B cell (primary cell): ENCODE measurements at places on chromosomes 5 and 9.
A peak's percentile ranks its signal among the peaks of the same experiment; 100 is the strongest.

DNA sequence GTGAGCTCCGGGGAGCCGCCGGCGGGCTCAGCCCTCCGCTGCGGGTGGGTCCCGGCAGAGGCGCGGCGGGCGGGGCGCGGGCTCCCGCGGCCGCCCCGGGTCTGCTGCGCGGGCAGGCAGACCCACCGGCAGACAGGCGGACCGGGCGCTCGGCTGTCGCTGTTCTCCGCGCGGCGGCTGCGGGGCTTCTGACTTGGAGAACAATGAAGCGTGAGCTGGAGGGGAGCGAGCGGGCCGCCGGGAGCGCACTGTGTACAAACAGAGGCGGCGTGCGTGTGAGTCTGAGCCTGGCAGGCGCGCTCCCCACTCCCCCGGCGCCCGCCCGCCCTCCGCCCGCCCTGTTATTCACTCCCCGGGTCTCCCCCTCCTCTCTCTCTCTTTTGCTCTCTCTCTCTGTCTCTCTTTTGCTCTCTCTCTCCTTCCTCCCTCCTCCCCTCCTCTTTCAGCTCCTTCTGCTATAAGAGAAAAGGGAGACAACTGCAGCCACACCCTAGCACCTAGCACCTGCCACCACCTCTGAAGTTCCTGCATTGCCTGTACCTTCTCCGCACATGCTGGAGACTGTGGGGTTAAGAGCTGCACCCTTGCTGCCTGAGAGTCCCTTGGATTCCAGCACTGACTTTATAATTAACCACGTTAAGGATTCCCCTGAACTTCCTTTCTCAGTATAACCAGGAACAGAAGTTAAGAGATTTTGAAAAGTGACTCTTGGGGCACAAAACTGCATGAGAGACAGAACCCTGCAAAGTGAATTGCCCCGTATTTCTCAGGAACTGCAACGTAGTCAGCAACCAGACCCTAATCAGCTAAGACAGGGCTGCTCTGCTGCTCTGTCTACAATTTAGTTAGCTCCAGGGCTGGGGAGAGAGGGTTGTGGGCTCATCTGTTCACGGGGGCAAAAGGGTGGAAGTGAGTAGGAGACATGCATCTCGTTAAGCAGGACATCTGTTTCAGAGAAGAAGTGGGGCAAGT, at the start of gene EDIL3:
Gene EDIL3, minus strand, starts transcription at position 277 of the 972 bp plus-strand sequence. CDS start 506 bp downstream, outside the sequence.
- DNase-seq, result no peak

DNA sequence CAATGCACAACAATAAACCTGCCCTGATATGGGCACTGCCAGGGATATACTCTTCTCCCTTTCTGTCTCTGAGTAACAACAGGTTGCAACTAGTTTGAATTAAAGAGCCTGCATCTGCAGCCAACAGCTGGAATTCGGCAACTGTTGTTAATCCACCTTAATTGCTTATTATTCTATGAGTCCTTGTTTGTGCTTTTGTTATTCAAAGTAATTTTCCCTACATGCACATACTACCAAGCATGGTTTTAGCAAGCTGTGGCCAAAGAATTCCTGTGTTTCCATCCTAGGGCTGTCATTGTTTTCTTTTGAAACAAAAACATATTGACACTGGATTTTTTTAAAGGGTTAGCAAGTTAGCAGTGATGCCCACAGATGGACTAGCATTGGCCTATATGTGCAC, 171.5 kb downstream of the EFNA5 start:
- no peak for DNase-seq

- DNase-seq, result no peak
Observed at GRCh38 chr5:124628721-124629596, 117.5 kb downstream of the ZNF608 start.

DNA sequence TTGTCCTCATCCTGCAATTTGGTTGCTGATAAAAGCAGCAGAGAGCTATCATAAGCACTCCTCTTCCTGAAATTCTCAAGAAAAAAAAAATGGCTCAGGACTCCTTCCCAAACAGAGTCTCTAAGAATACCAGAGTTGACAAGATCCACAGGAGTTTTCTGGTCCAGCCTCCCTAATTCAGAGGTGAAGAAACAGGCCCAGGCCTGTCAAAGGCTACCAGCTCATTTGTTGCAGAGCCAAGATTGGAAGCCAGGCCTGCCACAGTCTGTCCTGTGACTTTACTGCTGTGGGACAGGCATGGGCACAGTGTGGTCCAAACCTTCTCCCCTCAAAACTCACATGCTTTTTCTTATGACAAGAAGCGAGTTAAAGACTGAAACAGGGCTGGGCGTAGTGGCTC, 41.5 kb downstream of the NIPSNAP3B start:
- DNase-seq, result no peak

- no peak for DNase-seq
Observed at GRCh38 chr5:16869821-16870796, 66.0 kb downstream of the MYO10 start.

GRCh38 chr5:31771500-31771899, 132.6 kb downstream of the PDZD2 start:
- DNase-seq, result no peak

GRCh38 chr5:92455011-92455410, 1071.9 kb upstream of the ARRDC3 start:
- no peak for DNase-seq

DNA sequence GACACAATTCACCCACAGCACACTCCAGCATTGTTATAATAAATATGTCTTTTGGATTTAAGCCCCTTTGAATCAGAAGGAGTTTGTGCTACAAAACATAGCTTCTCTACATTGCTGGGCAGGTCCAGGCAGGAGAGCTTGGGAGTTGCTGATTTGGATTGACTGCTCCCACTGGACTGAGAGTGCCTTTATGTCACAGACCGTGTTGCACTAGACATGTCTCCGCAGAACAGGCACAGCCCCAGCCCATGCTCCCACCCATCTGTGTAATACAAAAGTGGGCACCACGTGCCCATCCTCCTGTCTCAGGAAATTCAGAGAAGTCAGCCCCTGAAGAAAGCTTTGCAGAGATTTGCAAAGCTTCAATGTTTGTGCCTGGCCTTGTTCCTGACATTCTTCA, 117.1 kb downstream of the MED10 start:
- no peak for DNase-seq

DNA sequence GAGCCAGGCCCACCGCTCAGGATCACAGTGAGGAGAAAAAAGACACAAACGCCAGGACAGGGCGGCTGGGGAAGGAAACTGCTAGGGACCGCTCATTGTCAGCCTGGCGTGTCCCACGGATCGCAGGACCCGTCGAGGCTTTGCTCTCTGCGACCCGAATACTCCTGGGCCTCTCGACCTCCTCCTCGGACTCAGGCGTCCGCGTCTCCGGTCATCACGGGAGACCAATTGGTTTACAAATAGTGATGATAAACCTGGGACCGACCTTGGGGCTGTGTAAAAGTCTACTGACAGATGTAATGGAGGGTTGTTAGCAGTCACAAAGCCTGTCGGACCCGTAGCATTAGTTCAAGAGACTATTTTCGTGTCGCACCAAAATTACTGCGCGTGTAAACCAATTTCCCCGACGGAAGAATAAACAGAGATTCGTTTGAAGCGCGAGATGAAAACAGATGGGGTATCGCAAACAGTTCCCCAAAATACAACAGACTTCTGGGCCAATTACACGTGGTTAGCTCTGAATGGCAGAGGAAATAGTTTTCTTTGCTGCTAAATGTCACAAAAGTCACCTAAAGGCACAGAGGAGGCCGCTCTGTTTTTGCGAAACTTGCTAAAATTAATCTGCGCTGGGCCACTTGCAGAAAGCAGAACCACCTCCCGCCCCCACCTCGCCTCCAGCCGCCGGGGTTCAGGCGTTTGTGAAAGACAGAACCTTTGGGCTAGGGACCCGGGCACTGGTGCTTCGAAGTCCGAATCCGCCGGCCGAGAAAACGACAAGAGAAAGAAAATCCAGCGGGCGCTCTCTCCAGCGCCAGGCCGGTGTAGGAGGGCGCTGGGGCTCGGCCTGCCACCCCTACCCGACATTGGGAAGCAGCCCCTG, 67.6 kb downstream of the FOXD1 start:
- DNase-seq, result no peak

DNA sequence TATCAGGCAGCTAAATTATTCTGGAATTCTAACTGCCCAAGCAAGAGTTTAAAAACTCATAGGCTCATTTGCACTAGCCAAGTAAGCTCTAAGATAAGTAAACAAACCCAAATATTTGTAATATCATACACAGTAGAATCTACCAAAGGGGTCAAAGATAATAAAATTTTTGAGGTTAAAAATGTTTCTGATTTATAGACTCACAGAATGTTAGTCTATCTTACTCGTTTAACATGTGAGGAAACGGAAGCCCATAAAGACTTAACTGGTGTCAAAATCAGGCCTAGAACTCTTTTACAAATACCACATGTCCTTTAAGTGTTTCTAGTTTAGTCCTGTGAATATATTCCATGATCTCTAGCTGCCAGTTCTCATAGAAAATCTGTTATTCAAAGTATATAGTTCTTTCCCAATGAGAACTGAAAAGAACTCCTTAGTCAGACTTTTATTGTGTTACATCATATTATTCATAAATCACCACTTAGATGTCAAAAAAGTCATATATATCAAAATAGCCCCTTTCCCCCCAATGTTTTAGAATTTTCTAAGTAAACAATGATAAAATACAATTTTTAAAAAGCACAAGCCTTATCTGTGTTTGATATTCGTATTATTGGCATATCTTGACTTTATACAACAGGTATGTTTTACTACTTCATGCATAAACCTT, 13.9 kb downstream of the RAB14 start:
- no peak for DNase-seq

DNA sequence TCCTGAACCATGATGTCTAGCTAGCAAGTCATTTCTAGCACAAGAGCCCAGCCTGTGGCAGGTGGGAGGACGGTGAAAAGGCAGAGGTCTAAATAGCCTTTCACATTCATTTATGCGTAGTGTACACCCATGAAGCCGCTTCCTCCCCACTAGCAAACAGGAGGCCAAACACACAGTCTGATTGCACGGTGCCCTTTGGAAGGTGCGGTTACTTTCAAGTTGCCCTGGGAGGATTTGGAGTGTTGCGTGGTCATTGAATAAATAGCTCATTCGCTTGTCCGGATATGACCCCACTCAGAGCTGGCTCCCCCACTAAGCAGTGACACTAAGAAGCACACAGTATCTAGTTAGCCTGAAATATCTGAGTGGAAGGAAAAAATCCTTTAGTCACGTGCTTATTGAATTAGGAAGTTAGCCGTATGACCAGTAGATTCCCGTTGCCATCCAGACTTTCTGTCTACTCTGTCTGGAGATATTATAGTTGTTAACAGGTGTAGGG, 664 bp upstream of the ARSB start:
- DNase-seq, result peak; percentile 67

- no peak for DNase-seq
Observed at GRCh38 chr9:101201630-101202029, 173.1 kb downstream of the PLPPR1 start.

DNA sequence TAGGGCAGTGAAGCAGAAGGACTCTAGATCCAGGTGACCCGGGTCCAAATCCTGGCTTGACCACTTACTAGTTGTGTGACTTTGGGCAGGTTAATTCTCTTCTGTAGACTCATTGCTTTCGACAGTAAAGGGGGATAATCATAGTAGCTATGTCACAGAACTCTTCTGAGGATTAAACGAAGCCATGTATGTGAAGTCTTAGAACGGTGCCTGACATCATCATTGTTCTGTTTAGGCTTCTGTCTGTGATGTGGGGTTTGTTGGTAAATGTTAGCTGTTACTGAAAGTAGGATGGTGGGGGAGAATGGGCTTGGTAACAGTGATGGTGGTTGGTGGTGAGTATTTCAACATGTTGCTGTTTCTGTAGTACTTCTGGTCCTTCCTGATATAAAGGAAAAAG, 73.7 kb downstream of the MAP1B start:
- DNase-seq, result no peak

DNA sequence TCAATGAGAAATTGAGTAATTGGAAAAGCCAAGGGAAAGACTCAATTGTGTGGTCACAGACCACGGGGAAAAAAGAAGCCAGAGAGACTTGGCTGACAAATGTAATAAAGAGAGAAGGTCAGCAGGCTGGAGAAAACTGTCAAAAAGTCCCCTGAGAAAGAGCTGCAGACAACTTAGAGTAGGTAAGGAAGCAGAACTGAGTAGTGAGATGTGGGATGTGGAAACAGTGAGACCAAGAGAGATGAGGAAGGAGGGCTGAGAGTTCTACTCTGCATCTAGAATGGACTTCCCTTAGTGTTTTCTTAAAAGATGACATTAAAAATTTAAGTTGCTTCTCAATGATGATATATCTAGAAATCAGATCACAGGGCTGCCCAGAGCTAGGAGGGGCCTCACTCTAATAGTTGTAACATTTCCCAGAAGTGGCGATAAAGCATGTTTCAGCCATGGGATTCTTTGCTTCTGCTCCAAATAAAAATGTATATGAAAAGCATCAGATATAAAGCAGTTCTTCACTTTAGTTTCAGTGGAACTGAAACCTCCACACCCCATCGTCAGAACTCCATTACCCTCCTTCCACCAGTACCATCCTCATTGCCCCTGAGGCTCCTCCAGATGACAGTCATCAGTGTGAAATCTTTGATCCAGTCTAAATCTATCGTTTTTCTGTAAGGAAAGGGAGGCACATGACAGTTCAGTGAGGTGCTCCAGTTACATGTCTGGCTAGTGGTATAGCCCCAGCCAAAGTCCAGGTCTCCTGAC, 80.6 kb downstream of the SPEF2 start:
- DNase-seq, result no peak

DNA sequence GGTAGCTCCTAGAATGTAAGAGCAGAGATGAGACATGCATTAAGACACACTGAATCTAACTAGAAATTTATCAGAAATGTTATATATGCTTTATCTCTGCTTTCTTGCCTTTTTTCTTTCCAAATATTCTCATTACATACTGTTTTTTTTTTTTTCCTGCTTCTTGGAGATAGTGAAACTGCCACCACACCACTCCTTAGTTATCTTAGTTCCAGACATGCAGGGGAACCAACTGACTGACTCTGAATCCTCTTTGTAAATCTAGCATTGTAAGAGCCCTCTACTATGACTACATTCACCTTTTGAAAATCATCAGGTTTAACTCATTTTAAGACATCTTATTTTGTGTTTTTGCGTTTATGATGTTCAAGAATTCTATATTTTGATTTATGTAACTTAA, 181.3 kb upstream of the ST8SIA4 start:
- DNase-seq, result no peak
